ENCODE measurements at places on chromosomes 6 and 20.
A peak's percentile ranks its signal among the peaks of the same experiment; 100 is the strongest.

- DNase-seq = no peak
These were observed 26.7 kb downstream of the SERPINB9 start for GRCh38 chr6:2876210-2877056.

- no peak for DNase-seq
These were observed 43.9 kb upstream of the DEK start for GRCh38 chr6:18308070-18308735.

DNA sequence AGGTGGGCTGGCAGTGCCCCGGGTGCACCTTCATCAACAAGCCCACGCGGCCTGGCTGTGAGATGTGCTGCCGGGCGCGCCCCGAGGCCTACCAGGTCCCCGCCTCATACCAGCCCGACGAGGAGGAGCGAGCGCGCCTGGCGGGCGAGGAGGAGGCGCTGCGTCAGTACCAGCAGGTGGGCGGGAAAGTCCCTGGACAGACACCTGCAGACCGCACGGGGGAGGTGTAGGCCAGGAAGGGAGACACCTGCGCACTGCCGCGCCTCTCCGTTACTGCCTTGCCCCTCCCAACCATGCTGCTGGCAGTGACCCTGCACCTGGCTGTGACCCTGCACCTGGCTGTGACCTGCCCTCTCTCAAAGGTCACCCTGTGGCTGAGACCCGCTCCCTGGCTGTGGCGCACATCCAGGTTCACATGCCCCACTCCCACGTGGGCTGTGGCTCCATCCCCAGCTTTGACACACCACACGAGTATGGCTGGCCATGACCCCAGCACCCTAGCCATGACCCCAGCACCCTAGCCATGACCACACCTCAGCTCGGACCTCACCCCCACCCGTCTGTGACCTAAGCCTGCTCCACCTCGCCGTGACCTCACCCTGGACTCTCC lies 11.6 kb downstream of the RBCK1 start:
- DNase-seq = no peak

GRCh38 chr20:10225439-10226060 lies 6.9 kb downstream of the SNAP25 start:
- DNase-seq = no peak

DNA sequence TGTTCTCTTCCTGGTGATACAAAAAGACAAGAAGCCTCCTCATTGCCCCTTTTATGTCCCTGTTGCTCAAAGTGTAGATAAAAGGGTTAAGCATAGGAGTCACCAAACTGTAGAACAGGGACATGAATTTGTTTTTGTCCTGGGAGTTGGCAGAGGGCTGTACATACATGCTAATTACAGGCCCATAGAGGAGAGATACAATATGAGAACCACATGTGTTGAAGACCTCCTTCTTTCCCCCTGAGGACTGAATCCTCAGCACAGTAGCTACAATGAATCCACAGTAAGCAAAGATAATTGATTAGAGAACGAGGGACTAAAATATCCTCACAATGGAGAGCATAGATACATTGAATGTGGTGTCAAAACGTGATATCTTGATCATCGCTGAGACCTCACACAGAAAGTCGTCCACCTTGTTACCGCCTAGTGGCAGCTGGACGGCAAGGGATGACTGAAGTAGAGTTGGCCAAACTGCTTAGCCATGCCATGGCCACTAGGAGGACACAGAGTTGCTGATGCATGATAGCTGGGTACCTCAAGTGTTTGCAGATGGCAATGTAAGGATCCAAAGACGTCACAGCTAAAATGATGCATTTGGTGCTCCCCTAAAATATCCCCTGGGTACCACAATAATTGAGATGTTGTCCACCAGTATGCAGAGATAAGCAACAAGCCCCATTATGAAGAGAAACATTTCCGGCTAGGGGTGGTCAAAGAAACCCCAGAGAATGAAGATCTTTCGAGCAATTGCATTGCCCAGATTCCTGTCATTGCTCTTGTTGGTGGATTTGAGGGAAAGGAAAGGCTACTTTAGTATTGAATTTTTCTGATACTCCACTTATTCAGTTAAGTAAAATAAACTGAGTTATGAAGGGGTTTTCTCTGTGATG lies 15.0 kb downstream of the OR2B3 start:
- DNase-seq = no peak

DNA sequence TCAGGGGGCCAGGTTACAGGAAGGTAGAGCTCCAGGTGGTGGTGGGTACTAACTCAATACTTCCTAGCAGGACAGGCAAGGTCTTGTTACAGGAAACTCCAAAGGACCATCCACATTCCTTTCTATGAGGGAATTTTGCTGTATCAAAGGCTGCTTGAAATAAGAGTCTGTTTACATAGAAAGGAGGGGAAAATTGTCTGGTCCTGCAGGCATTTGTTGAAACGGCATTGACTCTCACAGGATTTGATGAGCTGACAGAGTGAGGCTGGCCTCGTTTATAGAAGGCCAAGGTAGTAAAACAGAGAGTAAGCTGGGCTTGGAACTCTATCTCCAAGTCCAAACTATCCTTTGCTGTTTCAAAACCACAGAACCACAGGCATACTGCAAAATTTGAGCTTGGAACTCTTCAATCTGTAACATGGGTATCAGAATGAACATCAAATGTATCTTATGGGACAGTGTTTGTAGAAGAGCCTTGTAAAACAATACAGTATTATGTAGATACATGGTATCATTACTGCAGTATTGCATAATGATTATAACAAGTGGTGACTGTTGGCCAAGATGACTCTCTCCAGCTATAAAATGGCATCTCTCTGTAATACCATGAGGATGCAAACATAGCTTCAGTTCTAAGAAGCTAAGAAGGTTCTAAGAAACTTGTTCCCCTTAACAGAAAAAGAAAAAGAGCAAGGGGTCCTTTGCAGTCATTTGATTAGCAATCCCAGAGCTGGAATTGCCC lies 61.5 kb downstream of the TRAM2 start:
- no peak for DNase-seq

- DNase-seq = no peak
These were observed 213.7 kb downstream of the ANKRD60 start for GRCh38 chr20:58014628-58015315.

GRCh38 chr20:60341062-60341461 lies 382.8 kb downstream of the CDH26 start:
- DNase-seq = no peak

DNA sequence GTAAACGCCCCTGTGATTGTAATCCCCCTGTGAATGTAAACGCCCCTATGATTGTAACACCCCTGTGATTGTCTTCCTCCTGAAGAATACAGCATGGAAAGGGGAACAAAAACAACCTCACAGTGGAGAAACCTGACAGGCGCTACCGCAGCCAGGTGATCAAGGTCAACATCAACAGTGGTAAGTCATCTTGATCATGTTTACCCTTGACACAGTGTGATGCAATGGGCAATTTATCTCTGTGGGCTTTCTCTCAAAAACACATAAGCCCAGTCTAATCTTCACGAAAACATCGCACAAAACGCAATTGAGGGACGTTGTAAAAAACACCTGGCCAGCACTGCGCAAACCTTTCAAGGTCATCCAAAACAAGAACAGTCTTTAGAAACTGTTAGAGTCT lies 277.2 kb downstream of the PRKN start:
- DNase-seq = no peak

GRCh38 chr20:48329676-48330664 lies 497.8 kb downstream of the PREX1 start:
- no peak for DNase-seq

GRCh38 chr6:130756824-130757223 lies 70.4 kb upstream of the SMLR1 start:
- no peak for DNase-seq

DNA sequence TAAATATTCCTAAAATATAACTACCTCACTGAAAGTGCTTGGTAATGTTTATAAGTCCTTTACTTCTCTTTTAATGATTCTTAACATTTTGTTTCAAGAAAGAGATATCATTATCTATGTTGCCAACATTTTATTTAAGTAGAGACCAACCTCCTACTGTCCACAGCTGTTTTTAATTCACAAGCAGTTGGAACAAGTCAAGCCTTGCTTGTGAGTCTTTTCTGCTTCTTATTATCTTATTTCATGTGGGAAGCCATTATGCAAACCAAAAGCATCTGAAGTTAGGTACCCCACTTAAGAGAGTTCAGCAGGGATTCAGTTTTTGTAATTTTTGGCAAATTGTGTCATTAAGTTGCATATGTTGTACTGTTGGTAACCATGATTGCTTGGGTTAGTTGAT lies 1714.5 kb downstream of the GRIK2 start:
- no peak for DNase-seq

DNA sequence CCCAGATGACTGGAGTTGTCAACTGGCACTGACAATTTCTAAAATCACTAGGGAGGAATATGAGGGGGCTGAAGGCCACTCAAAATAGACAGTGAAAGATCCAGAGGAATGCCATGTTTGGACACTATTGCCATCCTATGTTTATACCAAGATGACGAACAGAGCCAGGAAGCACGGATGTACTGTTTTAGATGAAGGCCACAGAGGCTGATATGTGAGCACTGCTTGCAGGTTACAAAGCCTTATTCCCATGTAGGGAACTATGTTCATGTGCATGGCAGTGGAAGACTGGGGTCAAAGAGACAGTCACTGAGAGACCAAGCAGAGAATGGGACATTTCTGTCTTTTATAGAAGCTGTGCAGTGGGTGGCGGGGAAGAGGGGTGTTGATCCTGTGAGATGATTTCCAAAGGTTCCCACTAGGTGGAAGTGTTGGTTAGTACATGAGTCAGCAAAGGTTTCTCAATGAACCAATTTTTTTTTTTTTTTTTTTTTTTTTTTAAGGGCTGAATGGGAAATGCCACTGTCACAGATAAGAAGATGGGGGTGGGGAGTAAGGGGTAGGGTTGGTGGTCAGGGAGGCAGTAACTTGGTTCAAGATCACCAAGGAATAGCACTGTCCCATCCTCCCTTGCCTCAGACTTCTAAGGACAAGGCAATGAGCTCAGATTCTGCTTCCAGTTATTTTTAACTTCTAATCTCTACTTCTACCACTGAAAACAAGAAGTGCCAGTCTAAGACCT lies 46.7 kb upstream of the MOCS1 start:
- peak; percentile 47 for DNase-seq

DNA sequence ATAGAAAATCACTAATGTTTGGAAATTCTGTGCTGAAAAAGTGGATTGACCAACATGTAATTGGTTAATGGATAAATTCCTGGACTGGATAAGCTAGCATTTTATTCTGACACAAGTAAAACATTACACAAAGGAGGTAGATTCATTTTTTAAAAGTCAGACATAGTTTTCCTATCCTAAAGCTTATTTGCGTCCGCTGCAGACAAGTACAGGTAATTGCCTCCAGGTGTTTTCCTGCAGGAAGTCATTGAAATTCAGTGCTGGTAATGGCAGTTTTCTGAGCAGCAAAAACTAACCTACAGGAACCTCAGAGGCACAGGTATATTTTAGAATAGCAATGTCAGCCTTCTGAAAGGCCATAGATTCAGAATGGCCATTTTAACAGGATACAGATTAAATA lies 20.0 kb upstream of the HIVEP1 start:
- no peak for DNase-seq

DNA sequence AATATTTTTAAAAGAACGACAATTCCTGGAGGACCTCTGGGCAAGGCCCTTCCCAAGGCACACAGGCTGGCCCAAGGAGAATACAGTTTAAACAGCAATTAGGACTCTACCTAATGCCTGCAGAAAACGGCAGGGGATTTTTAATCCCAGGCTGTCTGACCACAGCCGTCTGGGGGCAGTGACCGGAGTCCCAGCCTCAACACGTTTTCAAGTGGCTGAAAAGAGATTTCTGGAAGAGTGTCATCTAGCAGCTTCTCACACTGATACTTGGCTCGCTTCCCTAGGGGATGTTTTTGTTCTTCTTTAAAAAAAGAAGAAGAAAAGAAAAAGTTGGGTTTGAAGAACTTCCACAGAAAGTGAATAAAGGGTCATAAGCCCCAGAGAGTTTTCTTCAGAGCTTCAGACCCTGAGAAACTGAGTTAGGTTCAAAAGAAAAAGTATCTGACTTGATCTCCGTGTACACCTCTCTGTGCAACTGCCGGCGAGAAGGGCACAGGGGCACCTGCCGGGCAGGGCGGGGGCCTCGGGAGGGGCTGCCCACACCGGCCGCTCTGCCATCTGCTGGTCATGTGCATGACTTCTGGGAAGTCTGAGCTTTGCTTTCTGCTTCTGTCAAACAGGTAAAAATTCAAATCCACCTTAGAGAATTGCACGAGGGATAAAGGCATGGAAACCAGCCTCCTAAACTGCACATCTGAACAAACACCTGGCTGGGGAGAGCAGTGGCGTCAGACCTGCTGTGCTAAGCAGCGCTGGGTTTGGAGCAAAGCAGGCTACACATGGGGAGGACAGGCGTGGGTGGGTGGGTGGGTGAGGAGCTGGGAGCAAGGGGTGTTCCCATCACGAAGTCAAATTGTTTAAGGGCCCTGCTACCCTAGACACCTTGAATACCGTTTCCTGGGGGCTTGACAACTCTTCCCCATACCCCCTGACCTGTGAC lies 33.0 kb downstream of the RRBP1 start:
- DNase-seq = no peak

- no peak for DNase-seq
These were observed 243.0 kb upstream of the KHDRBS2 start for GRCh38 chr6:62528894-62529526.

GRCh38 chr6:107490566-107491137 lies 735 bp downstream of the SOBP start:
- no peak for DNase-seq

DNA sequence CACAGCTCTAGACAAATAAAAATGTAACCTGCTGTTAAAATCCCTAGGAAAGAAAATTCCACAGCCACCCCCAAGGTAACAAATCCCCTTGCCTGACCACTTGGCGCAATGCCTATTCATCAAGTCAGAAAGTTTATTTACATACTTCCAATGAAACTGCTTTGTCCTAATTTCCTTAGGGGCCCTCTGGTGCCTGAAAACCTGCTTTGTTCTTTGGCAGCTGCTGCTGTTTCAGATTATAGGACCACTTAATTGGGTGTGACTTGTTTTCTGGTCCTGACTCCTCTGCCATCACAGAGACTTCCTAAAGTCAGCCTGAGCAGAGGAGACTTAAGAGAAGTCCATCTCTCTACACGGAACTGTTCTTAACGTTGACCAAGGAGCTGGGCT lies 323.6 kb downstream of the UBE3D start:
- no peak for DNase-seq

GRCh38 chr6:5303682-5304081 lies 42.4 kb downstream of the FARS2 start:
- no peak for DNase-seq

- DNase-seq = peak; percentile 60
These were observed 244.7 kb downstream of the CBLN4 start for GRCh38 chr20:55760586-55760985.
